ENCODE measurements at places on chromosomes 2 and 18.

DNA sequence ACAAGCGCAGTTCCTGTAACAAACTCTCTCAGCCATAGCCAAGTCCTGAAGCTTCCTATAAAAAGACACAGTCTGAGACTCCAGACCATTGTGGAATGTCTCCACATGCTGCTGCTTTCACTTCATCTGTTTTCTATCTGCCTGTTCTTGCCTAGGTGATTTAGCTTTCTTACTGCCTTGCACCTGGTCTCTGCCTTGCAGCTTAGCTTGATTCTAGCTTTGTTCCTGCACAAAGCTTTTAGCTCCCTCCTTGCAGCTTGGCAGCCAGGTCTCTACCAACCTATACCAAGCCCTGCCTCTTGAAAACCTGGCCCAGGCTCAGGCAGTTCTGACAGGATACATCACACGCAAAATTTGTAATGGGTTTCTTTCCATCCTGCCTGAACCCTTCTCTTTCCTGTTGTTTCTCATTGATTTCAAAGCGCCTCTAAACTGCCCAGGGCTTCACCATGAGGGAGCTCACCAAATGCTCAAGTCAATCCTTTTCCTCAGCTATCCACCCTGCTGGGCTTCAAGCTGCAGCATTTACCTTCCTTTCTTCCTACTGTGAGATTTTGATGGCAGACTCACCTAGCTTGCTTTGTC, 941.3 kb upstream of the NXPH2 start:
- DNase-seq = no peak

- DNase-seq = no peak
Observed at GRCh38 chr2:180876506-180876905, 103.9 kb upstream of the UBE2E3 start.

- no peak for DNase-seq
Observed at GRCh38 chr2:215604606-215605005, 168.7 kb upstream of the FN1 start.

DNA sequence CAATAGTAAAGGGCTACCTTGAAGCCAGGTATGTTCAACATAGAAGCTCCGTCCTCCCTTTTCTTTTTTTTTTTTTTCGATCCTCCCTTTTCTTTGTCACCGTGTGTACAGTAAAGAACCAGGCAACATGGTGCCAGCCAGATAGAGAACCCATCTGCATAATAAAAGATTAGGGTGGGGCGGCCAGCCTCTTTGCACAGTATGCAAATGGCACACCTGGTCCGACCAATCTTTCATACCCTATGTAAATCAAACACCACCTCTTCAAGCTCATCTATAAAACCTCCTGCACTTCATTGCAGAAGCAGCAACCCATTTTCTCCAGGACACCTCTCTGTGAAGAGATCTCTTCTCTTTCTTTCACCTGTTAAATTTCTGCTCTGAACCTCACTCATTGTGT, 7.3 kb upstream of the WDR33 start:
- no peak for DNase-seq

DNA sequence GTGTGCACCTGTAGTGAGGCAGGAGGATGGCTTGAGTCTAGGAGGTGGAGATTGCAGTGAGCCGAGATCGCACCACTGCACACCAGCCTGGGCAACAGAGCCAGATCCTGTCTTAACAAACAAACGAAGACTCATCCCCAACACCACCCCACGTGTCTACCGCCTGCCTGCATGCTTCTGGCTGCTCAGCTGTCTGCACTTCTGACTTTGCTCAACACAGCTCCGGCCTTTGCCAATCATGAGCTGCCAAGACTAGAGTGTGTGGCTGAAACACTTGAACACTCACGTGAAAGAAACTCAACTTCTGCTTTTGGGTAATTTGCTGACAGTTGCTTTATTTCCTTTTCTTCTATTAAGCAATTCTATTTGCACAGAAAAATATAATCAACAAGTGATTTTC, 32.1 kb upstream of the SP3 start:
- no peak for DNase-seq

DNA sequence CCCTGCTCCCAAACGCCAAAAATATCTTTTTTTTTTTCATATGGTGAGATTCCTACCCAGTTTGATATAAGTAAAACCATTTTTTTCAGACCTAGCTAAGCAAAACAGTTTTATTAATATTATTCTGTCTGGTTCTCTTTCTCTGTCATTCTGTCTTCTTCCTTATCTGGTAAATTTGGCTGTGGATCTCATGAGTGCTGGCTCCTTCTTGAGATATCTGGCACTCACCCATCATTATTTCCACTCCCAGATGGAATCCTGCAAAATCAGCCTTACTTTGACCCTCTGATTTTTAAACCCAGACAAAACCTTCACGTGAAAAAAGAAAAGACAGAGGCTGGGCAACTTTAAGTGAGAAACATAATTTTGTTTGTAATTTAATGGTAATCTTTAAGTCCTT, 373.6 kb downstream of the NYAP2 start:
- no peak for DNase-seq

- no peak for DNase-seq
Observed at GRCh38 chr2:10169581-10169980, 47.0 kb downstream of the RRM2 start.

GRCh38 chr18:31819106-31819924, 58.6 kb upstream of the SLC25A52 start:
- DNase-seq = no peak

DNA sequence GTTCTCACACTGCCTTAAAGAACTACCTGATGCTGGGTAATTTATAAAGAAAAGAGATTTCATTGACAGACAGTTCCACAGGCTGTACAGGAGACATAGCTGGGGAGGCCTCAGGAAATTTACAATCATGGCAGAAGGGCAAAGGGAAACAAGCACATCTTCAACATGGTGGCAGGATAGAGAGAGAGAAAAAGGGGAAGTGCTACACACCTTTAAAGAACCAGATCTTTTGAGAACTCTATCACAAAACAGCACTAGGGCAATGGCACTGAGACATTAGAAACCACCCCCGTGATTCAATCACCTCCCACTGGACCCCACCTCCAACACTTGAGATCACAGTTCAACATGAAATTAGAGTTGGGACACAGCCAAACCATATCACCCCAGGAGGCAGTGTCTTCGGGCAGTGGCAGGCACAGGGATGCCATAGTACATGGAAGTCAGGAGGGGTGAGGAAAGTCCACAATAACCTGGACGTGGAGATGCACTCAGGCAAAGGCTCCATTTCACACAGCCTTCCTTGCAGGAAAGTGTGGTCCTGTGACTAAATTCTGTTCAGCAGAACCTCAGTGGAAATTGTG, 120.4 kb upstream of the SERPINE2 start:
- DNase-seq = no peak

GRCh38 chr2:12442476-12442847, 274.3 kb upstream of the TRIB2 start:
- DNase-seq = no peak
